ENCODE measurements at places on chromosomes 7 and 10. TPM values are rescaled to one million over a fixed set of nuclear protein-coding genes. Genes with fewer than 3 reads are reported as not detected.

SLC35G1 gene
- 3.7 TPM for total RNA-seq

GIMAP2 gene
- total RNA-seq: 2.9 TPM

UNCX gene
- total RNA-seq: not detected

ARMC3 gene
- not detected for total RNA-seq

RGS10 gene
- 67.6 TPM for total RNA-seq
